DMS153 (cell line): ENCODE measurements at places on chromosomes 11 and 22.

- DNase-seq = no peak
Observed at GRCh38 chr11:16856022-16856471, 117.6 kb downstream of the C11orf58 start.

GRCh38 chr11:61850687-61851086 lies 22.6 kb downstream of the FADS2 start:
- no peak for DNase-seq

DNA sequence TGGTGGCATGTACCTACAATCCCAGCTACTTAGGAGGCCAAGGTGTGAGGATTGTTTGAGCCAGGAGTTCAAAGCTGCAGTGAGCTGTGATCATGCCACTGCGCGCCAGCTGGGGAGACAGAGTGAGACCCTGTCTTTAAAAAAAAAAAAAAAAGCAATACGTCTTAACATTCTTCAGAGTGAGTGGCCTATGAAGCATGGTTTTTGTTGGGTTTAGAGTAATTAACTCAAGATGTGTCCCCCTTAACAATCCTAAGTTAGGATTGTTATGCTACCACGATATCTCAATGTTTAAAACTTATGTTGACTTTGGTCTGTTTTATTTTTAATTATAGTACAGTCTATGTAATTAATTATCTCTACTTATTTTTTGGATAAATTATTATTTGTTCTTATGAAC lies 156.1 kb downstream of the HIPK3 start:
- no peak for DNase-seq

DNA sequence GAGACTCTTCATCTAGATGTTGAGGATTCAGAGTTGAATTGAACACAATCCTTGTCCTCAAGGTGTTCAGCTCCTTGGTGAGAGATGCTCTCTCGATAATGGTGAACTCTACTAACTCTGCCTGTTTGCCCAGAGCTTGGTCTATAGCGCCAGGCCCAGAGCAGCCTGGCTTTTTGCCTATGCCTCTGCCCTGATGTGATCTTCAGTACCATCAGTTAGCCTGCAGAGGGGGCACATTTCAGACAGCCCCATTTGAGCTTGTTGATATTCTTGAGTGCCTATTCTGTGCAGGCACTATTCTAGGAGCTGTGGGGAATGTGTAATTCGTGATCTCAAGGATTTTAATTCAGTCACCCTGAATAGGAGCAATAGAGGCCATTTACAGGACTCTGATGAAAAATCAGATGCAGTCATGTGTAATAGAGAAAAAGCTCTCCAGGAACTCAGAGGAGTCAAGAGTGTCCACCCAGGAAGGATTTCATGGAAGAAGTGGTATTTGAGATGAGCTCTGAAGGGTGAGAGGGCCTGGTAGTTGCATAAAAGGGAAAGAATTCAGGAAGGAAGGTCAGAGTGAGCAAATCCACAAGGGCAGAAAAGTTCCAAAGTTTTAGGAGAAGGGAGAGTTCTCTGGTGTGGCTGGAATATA lies 19.3 kb downstream of the GTPBP1 start:
- no peak for DNase-seq

DNA sequence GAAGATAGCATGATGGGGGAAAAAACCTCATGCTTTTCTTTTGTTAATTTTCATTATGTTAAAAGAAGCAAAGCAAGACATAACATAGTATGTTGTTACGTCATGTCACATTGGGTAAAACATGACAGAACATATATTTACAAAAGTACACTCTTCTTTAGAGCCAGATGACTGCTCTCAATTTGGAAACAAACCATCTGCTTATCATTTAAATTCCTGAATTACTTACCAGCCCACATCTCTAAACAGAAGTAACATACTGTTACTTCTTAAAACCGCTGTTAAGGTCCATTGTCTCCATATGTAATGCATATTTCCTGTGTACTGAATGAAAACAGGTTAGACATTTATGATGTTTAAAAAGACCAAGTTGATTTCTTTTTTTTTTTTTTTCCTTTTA lies 100.0 kb downstream of the TMEM135 start:
- no peak for DNase-seq

GRCh38 chr22:42150727-42151590 lies 20.3 kb upstream of the CYP2D6 start:
- DNase-seq = no peak

- DNase-seq = peak; percentile 63
Observed at GRCh38 chr11:12694183-12694531, 19.9 kb downstream of the TEAD1 start.

GRCh38 chr11:94181943-94182342 lies 53.3 kb downstream of the PANX1 start:
- DNase-seq = no peak

GRCh38 chr11:110094298-110095285 lies 1.4 kb downstream of the ZC3H12C start:
- DNase-seq = no peak

GRCh38 chr11:113241636-113242054 lies 72.7 kb upstream of the TTC12 start:
- DNase-seq = no peak

DNA sequence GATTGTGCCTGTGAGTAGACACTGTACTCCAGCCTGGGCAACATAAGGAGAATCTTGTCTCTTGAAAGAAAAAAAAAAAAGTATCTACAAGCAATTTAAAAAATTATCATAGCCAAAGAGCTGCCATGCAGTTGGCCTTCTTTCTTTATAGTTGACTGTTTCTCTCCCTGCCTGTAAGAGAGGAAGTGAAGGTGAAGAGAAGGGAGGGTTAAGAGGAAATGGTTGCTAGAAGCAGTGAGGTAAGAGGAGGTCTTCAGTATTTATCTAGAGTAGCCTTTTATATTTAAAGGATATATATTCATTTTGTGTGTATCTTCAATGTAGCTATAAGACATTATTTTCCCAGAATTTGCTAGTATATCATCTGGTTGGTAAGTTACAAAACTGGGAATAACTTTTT lies 217.9 kb downstream of the TMEM135 start:
- no peak for DNase-seq

DNA sequence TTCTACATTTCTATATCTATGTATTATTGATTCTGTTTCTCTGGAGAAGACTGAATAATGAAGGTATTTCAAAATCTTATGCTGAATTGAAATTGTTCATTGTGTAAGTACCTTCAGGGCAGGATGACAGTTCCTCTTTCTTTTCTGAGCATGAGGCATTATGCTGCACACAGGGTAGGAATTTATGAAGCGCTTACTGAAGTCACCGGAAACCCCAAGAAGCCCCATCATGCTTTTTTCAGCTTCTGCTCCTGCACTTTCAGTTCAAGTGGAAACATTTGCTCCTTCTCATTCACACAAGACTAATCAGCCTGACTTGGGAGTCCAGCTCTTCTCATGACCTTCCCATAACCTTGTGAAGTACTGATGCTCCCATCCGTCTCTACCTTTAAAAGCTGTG lies 314.7 kb upstream of the SORL1-AS1 start:
- no peak for DNase-seq

DNA sequence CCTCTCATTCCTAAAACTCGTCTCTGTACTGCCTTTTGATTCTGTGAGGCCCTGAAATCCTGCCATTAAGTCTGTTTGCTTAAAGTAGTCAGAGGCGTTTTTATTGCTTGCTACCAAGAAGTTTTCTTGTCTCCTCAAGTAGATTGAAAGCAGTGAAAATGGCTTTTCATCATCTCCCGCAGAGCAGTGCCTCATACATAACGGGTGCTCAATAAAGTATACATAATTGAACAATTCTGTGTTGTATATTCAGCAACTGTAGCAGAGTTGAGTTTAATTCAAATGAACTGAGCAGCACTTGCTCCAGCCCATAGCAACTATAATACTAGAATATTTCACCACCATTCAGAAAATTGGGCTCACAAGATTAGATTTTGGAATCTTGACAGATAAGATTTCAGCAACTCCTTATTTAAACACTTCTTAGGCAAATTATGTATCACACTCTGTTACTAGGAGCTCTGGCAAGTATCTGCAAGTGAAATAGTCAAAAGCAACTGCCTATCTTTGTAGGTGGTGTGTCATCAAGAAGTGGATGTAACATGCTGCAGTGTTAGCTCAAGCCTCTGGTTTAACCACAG lies 20.0 kb downstream of the FIBIN start:
- no peak for DNase-seq

DNA sequence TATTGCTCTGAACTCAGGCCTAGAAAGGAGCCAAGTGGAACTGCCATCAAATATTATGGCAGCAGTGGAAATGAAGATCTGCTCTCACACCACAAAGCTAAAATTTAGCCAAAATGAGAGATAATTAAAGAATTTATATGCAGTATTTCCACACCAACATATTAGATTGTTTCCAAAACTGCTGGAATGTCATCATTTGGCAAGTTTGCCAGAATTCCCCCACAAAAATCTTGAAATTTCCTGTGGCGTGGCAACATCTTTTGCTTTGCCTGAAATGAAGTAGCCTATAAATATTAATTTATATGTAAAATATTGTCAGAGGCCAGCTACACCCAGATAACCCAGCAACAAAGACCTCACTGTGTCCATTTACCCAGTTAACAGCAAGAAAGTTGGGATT lies 13.8 kb downstream of the C11orf71 start:
- no peak for DNase-seq

- no peak for DNase-seq
Observed at GRCh38 chr11:78446210-78446609, 28.6 kb upstream of the GAB2 start.

- no peak for DNase-seq
Observed at GRCh38 chr11:46649180-46649738, 31.9 kb downstream of the ATG13 start.

- no peak for DNase-seq
Observed at GRCh38 chr11:115188898-115189278, 315.3 kb downstream of the CADM1 start.

DNA sequence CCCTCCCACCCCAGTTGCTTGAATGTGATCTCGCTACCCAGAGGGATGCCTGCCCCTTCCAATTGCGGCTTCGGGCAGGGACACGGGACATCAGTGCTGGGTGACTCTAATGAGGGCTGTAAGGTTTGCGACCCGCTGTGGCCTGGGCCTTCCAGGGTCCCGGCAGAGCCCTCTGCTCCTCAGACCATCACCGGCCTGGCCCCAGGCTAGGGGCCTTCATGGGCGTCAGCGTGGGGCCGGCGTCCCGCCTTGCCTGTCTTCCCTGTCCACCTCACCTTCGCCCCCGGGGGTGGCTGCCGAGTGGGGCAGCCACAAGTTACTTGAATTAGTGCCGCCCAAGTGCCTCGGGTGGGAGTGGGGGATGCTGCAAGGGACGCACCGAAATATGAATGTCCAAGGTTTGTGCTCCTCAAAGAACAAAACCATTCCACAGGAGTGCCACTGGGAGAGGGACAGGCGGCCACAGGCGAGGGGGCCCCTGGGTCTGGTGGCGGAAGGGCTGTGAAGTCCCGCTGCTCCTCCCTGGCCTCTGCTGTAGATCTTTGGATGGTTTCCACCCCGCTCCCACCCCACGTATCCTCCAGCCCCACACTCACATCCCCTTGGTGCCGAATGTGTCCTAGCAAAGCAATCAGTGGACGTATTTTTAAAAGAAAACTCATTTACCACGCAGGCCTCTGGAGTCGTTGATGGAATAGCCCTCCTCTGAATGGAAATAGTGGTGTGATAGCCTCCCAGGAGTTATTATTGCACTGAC lies 317.1 kb downstream of the NTM start:
- DNase-seq = no peak

DNA sequence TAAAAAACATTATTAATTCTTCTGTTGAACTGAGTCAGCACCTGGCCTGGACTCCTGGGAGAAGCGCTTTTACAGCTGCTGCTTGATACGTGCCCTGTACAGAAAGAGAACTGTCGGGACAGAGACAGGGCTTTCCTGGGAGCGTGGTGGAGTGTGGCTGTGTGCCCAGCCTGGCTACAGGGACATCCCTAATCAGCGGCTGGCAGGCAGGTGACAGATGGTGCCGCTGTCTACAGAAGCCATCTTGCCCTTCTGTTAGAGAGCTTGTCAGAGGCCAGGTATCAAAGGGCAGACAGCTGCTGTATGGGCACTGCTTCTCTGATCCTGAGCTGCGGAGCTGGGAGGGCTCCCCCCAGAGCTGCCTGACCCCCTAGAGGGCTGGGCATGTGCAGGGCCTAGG lies 361.8 kb downstream of the TENM4 start:
- DNase-seq = peak; percentile 75

DNA sequence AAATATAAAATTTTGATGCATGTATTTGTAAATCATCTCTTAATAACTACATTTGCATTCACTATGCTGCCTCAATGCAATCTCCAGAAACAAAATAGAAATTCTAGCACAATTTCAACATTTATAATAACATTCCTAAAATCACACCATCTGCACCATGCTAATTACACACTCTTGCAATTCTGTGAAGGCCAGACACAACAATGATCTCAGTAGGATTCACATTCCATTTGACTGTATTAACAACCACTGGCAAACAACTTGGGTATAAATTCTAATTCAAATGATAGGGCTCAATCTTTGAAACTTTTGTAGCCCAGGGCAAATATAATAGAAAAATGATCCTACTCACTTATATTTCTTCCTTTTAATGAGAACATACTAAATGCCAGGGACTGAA lies 25.9 kb downstream of the RAB6A start:
- DNase-seq = no peak

GRCh38 chr11:113873236-113873626 lies 2.1 kb downstream of the USP28 start:
- DNase-seq = no peak

GRCh38 chr11:1433977-1434640 lies 44.4 kb downstream of the BRSK2 start:
- no peak for DNase-seq
